Activated CD4-positive, alpha-beta memory T cell treated with anti-CD3 and anti-CD28 coated beads, Interleukin-2, amount 10 ng/mL, durations not matched to agents 7 days and 5 days (primary cell): ENCODE measurements at places on chromosomes 6 and 20. TPM values are rescaled to one million over a fixed set of nuclear protein-coding genes. Genes with fewer than 3 reads are reported as not detected.

- DNase-seq, result no peak
These were observed 146.2 kb downstream of the DLL1 start for GRCh38 chr6:170144571-170145271.

LAMA2 gene
- 0.53 TPM for total RNA-seq

DNA sequence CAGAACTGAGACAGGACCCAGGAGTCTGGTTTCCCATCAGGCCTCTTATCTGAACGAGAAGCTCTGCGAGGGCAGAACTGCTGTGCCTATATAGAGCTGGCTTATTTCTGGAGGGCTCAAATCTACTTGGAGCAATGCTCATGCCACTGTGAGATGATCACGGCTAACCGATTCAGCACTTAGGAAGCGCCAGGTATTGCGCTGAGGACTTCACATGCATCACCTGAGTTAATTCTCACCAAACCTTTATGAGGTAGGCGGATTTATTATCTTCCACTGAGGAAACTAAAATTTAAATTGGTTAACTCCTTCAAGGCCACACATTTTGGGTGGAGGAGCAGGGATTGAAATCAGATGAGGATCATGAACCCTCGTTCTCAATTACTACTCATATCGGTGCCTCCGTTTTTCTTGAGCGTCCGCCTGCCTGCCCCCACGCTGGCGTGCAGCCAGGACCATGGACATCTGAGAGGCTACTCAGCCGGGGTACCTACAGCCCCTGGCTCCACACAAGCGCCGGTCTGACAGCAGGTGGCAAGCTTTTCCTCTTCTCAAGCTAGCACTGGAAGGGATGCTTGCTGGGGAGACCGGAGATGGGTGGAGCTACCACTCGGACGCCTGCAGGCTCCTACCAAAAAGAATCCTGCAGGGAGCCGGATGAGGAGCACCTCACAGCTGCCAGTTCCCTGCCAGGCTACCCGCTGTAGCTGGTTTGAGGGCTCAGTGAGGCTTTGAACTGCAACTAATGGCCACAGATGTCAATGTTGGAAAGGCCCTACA is 1.0 kb upstream of the PCIF1 start:
- DNase-seq, result peak; percentile 73

CRISP3 gene
- total RNA-seq, result not detected

PNLDC1 gene
- 0.35 TPM for total RNA-seq

NOX3 gene
- total RNA-seq, result not detected
